ENCODE measurements at places on chromosomes 1 and 21. TPM values are rescaled to one million over a fixed set of nuclear protein-coding genes. Genes with fewer than 3 reads are reported as not detected.

PMVK gene
- total RNA-seq = 35.3 TPM

UFC1 gene
- total RNA-seq = 100 TPM

BROX gene
- total RNA-seq = 74.2 TPM

ZNF670 gene
- 2.2 TPM for total RNA-seq

BTG2 gene
- 146 TPM for total RNA-seq

GRCh38 chr1:119829625-119830024, 18.4 kb upstream of the REG4 start:
- DNase-seq = no peak

DNA sequence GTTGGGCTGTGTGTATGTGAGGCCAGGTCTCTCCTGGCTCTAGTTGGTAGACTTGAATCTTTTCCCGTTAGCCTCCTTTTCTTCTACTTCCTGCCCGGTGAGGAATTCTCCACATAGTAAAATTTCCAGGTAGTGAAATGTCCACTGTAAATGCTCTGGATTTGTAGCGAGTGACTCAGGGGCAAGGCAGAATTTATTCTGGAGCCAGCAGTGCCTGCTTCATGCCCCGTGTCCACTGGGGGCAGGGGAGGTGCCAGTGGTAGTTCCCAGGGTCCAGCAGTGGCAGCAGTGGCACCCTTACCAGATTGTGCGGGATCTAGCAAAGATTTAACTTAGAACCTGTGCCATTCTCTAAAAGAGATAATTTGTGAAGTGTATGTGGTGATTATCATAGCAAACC, 74.5 kb upstream of the USP24 start:
- no peak for DNase-seq

DNA sequence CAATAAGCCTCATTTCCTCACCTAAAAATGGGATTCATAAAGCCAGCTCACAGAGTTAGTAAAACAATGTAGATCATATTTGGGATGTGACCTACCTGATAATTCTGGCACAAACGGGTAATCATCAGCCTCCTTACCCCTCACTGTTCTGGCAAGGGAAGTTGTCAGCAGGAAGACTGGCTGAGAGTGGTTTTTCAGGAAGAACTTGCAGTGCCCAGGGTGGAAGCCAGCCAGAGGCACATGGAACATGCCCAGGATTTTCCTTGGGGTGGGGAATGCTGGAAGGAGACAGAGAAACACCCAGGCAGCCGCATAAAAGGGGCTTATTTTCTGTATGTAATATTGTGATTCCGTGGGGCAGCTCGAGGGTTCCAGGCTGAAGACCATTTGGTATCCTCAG, 7.7 kb upstream of the SLC5A9 start:
- DNase-seq = peak; percentile 53

DNA sequence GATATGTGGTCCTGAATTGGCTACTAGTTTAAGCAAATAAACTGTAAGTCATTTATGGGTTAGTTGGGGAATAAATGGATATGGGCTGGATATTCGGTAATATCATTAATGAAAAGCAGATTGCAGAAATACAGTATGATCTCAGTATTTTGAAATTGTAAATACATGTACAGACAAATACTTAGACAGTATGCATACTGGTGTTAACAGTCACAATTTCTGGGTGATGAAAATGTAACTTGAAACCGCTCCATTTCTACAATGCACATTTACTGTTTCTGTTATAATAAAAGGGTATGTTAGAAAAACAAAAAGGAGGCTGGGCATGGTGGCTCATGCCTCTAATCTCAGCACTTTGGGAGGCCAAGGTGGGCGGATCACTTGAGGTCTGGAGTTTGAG, 28.0 kb downstream of the BLZF1 start:
- DNase-seq = no peak

GRCh38 chr1:92441316-92441696, 45.4 kb downstream of the GFI1 start:
- no peak for DNase-seq

DNA sequence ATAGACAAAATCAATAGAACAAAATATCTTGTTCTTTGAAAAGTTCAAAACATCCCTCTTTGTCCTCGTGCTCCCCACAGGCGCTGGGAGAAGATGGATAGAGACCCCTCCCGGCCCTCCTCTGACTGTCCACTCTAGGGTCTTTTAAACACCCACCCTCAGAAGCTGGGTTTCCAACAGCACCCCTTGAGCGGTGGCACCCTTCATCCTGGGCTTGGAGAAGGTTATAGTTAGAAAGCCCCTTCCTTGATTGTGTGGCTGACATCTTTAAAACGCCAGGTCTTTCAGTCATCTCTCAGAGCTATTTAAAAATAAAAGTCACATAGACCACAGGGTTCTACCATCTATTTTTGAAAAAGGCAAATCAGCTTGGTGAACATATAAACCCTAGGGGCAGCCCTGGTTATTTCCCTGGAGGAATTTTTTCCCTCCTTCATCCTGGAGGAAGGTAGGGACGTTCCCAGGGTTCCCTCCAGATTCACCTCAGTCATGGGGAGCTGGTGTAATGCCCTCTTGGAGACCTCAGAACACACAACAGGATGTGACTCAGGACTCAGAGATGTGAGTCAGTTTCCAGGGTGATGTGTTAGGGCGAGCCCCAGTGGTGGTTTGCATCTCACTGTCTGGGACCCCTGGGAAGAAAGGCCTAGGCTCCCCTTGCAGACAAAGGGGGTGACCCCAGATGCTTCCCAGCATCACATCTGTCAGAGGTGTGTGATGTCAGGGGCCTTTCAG, 138.5 kb downstream of the CLIC6 start:
- DNase-seq = peak; percentile 86

DNA sequence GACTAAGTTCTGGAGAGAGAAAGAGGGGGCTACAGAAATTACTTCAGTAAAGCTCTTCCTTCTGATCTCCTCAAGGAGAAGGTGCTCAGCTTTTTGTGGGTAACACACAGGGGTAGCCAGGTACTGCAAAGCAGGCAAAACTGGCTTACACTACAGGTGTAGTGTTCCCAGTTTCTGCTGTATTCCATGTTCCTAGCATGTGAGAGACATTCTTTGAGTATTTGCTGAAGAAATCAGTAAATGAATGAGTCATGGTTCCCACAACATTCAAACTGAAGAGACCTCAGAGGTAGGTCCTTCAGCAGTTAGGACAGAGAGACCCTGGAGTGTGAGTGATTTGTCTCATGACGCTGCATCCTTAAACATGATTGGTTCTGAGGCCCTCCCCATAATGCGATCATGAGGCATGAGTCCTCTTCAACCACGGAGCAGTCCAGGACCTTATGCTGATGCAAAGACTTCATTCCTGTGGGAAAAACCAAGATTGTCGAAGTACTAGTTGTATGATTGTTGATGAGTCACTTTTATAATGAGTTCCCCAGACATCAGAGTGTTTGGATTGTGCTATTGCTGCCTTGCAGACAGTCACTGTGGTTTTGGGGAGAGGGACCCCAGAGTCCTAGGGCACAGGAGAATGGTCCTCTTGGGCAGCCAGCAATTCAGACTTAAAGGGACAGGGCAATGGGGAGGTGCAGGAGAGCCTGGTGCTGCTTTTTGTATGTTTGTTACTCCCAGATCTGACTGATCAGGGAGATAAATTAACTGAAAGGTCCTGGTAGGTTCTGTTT, 2.7 kb upstream of the OR10J4 start:
- no peak for DNase-seq

- no peak for DNase-seq
Measured at GRCh38 chr1:116291024-116291423, 82.0 kb upstream of the ATP1A1 start.

- DNase-seq = no peak
Measured at GRCh38 chr1:83701355-83701754, 297.6 kb downstream of the TTLL7 start.

DNA sequence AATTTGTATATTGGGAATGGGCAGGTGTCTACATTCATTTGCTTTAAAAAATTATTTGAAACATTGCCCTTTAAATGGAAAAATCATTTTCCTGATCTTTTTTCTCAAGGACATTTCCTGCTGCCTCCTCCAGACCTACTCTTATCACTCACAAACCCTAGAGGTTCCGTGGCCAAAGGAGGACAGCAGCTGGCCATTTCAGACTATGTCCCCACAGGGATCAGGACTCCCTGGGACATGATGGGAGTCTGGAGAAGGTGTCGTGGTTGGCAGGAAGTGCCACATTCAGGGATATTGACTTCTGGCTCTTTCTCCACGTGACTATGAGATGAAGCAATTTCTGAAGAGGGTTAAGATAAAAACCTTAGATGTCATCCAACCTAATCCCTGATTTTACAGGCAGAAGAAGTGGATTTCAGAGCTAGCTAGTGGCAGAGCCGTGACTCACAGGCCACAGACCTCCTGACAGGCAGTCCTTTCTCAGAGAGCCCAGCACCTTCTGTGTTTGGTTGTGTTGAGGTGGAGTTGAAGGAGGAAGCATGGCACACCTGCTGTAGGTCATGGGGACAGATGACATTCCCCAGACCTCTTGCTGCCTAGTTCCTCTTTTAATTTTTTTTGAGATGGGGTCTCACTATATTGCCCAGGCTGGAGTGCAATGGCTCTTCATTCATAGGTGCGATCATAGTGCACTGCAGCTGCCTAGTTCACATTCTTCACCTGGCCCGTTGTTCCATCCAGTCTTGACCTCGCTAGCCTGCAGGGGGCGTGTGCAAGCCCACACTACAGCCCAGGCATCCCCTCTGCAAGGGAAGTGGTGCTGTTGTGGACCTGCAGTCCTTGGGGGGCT, 25.5 kb upstream of the IL10 start:
- DNase-seq = no peak

All from lower leg skin (tissue), 4 donors.